Stimulated activated CD4-positive, alpha-beta T cell treated with anti-CD3 and anti-CD28 coated beads, Interleukin-1b, Interleukin-23, amount 100 ng/mL, for 1 hour (primary cell): ENCODE measurements at places on chromosomes 7 and 10.

DNA sequence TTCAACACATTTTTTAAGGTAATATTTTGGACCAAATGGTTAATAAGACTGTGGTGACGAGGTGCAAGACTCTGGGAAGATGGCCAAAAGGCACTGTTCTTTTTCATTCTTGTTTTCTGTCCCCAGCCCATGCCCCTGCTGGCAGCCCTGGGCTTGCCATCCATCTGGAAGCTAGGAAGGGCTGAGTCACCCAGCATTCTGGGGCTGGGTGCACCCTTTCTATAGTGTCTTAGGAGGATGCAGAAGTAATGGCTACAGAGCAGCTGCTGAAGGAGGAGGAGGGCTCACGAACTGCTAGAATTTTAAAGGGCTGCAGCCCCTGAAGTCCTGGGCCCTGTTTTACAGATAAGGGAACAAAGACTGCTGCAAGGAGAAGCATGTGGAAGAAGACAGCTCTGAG, 42.8 kb upstream of the ZNF32 start:
- no peak for DNase-seq

DNA sequence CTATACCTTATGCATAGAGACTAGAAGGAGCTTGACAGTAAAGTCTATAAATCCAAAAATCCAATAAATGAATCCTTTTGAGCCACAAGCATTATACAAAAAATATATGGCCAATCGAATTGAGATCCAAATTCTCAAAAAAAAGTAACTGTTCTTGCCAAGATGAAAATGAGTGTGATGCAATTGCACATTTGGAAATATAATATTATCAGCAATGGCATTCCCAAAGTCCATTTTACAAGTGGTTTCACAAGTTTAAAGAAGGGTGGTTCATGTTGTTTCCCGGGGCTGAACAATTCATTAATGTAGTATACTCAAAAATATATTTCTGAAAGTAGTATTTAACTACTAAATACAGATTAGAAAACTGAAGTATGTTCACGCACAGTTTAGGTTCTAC, 7.3 kb downstream of the RP9 start:
- DNase-seq: no peak

DNA sequence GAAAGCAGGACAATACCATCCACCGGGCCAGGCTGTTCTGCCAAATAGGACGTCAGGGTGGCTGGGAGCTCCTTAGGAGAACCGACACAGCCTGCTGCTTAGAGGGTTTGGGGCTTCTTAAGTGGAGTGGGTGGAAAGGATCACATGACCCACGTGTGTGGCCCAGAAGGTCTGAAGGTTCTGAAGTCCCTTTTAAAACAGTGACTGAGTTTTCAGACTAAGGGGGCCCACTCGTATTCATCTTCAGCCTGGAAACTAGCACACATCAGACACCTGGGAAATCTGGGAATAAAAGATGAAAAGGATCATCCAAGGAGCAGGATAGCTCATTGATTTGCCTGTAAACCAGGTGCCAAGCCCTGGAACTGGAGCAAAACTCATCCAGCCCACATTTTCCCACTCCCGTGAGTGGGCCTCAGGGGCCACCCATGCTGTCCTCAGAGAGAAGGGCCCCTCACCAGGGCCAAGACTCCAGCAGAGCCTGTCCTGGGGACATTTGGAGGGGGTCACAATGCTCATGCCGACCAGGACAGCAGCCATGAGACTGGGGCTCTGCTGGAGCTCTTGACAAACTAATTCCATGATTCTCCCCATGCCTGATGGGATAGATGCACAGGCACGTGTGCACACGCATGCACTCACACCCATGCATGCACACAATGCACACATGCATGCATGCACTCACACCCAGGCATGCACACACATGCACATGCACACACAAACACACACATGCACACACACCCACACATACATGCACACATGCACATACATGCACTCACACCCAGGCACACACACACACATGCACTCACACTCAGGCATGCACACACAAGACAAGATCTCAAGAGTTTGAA, 168.8 kb upstream of the PPP2R2D start:
- DNase-seq: no peak

GRCh38 chr7:151661587-151661986, 141.9 kb upstream of the RHEB start:
- no peak for DNase-seq

DNA sequence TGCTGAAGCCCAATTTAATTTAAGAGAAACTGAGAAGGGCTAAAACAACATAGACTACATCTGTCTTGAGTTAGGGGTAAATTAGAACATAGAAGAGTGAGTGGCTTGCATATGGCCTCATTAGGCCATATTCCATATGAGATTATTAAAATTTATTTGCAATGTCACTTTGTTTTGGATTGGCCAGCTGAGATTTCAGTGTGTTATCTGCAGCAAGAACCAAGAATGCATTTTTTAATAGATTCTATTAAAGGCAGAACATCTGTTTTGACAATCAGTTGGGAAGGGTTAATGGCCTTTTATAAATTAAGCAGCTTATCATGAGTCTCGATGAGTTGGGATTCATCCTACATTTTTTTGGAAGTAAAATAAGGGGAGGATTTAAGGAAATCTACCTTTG, 236.2 kb downstream of the DGKB start:
- DNase-seq: no peak

GRCh38 chr7:1990001-1990670, 242.6 kb downstream of the MAD1L1 start:
- no peak for DNase-seq

DNA sequence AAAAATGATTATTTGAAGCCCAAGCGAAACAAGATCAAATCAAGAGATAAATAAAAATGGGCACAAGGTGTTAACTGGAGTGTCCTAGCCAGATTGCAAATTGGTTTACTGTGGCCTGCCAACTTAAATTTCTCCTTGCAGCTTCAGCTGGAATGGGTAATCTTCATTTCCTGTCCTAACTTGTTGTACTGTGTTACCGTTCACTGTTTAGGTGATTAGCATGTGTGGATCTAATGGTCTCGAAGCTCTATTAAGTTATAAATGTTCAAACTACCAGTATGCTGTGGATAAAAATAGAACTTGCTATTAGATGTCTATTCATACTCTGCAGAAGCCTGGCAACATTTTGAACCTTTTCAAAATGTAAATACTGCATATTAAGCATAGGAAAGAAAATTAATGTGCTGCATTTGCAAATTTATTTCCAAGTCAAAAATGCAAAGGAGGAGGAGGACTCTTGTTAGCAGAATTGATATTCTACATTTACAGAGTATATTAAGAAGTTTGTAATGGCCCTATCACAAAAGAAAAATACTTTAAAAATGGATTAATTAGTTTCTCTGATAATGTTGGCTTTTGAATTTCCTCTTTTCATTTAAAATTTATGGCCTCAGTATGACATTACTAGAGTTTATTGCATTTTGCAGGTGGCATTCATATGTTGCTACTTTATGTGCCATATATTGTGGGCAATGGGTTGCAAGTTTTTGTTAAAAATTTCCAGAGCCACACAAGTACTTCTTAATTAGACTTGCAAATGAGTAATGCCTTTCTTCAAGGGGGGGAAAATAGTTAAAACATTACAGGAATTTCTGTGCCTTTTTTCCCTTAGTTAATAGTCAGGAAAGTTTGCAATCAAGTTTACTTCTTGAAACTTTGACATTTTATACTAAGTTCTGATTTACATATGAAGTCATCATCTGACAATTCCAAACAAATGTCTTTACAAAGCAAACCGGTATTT, 92.1 kb downstream of the CABCOCO1 start:
- DNase-seq: no peak

DNA sequence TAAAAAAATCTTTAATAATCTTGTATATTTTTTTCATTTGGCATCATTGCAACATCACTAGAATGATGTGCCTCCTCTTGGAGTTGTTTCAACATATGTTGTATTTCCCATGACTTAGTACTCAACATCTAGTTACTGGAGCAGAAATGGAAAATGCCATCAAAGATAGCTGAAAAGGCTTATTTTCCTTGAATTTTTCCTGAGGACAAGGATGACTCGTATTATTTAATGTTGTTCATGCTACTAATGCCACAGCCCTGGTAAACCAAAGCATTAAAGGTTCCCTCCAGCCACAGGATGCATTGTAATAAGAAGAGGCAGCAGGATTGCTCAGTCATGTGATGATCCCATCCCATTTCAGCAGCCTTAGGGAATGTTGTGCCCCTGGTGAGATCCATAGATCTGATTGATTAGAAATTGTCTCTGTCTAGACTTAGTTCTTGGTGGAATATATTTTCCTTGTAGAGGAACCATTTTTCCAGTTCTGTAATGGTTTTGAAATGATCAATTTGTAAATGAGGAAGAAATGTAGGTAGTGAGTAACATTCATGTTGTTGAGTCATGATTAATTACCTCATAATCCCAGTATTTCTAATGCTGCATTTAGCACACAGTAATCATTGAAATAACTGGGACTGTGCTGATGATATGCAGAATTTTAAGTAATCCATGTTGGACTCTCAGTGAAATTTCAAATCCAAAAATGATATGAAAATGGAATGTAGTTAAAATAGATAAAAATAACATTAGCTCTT, 91.3 kb upstream of the SMIM30 start:
- DNase-seq: no peak

GRCh38 chr7:39458061-39458745, 108.0 kb upstream of the YAE1 start:
- DNase-seq: no peak

DNA sequence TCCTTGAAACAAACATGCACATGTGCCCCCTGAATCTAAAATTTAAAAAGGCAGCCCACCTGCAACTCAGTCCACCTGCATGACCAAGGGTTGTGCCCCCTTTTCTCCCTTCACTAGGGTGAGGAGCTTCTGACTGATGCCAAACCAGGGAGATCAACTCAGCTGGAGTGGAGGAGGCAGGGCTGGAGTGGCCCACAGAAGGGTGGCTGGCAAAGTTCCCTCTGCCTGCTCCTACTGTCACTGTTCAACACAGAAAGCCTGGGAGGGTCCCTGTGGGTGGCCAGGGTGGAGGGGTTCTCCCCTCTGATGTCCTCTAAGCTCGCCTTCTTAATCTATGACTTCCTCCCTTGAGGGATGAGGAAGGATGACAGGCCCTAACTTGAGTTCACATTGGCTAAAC, 55.7 kb upstream of the ANTXRL start:
- no peak for DNase-seq

GRCh38 chr7:74289659-74290552, 699 bp downstream of the CLIP2 start:
- DNase-seq: no peak
